ENCODE measurements at places on chromosomes 7 and 10. TPM values are rescaled to one million over a fixed set of nuclear protein-coding genes. Genes with fewer than 3 reads are reported as not detected.

DNA sequence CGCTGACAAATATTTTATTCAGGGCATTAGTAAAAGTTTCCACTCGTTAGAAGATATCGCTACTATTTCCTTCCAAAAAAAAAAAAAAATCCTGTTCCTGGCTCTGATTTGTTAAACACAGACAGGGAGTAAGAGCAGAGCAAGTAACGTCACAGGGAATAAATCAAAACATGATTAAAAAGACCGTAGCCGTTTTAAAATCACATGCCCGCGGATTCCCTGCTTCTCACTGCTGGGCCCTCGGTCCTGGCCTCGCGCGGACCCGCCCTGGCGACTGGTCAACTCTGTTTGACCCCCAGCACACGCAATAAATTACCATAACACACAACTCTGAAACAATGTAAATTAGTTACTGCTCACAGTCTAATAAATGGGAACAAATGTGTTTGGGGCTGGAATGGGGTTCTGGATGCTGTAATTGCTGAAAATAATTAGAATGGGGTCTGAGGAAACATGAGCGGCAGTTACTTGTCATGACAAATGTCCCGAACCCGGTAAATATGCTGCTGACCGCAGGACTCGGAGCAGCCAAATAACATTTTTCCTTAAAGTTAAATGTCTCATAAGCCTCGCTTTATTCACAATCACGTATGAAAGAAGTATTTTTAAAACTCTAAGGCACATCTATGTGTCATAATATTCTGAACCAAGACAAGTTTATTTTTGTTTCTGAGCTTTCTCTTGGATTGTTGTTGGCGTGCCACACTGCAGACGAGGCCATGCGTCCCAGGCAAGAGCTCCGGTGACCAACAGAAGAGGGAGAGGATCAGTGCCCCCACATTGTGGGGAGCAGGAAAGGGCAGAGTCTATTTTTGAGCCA, 17.9 kb downstream of the EBF3 start:
- H3K4me3 ChIP-seq, result no peak overlapping the region
- H3K4me1 ChIP-seq, result no peaks in the 10 kb centered on the region
- no peak for DNase-seq
- peaks cover 27% of the 10 kb centered on the region for H3K27me3 ChIP-seq
- no peak overlapping the region for H3K27ac ChIP-seq

GRCh38 chr10:112650588-112651030, 203.6 kb downstream of the VTI1A start:
- no peaks in the 10 kb centered on the region for H3K36me3 ChIP-seq
- no peak for DNase-seq
- H3K4me3 ChIP-seq, result no peak overlapping the region
- H3K27me3 ChIP-seq, result no peaks in the 10 kb centered on the region

- H3K4me1 ChIP-seq, result no peaks in the 10 kb centered on the region
- no peak overlapping the region for H3K27ac ChIP-seq
- H3K36me3 ChIP-seq, result no peaks in the 10 kb centered on the region
- no peak for DNase-seq
- H3K27me3 ChIP-seq, result no peaks in the 10 kb centered on the region
These were observed 183.2 kb upstream of the POT1 start for GRCh38 chr7:125112850-125113249.

DNA sequence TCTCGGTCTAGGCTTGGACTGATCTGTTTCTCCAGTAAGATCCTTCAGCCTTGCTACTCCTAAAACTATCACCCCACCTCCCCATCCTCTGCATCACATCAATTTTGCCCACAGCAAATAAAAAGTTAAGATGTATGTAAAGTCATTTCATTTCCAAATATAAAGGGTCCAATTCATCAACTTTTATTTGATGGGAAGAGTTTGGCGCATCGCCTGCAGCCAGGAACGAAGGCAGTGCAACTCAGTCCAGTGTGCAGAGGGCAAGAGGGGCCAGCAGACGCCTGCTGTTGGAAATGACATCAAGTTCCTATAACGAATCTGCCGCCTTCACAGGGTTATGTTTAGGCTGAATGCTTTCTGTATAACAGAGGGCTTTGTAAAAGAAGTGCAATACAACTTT, 97.0 kb downstream of the SVIL start:
- peaks cover 29% of the 10 kb centered on the region for H3K36me3 ChIP-seq
- peaks cover 29% of the 10 kb centered on the region for H3K4me1 ChIP-seq
- no peak for DNase-seq

DNA sequence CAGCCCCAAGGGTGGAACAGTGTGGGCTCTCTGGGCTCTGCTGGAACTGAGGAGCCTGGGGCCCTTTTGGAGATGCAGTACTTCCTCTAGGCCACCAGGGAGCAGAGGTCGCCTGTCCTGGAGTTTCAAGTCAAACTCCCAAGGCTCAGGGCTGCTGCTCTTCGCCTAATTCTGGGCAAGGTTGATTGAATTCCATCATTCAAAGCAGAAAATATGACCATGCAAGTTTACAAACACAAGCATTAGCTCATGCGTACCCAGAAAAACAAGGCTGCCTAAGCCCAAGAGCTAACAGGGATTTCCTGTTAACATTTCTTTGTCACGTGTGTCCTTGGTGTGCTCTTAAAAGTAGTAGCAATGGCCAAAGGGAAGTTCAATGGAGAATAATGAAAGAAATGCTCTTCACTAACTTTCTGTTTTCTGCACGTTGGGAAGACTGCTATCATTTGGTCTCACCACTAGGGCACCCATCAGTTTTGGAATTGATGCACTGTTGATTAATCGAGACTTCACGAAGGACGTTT, 20.1 kb downstream of the LDB3 start:
- no peak overlapping the region for H3K27ac ChIP-seq
- H3K36me3 ChIP-seq, result no peaks in the 10 kb centered on the region
- DNase-seq, result peak; percentile 61
- peak overlapping the region; percentile 0 for H3K4me3 ChIP-seq
- H3K4me1 ChIP-seq, result peaks cover 19% of the 10 kb centered on the region
- no peaks in the 10 kb centered on the region for H3K27me3 ChIP-seq

DNA sequence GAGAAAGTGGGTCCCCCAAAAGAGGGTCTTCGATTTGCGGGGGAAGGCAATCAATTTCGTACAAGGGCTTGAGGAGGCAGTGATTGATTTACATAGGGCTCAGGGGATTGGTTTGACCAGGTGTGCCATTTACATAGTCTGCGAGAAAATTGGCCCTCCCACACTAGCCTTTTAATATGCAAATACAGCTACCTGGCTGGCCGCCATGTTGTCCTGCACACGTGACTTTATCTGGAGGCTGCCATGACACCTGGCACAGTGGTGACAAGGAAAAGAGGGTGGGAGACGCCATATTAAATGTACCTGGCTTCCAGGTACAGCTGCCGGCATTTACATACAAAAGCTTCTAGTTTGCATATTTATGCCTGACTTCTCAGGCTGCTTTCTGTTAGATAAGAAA, 1577.2 kb upstream of the LRRTM3 start:
- no peaks in the 10 kb centered on the region for H3K36me3 ChIP-seq
- H3K4me1 ChIP-seq, result no peaks in the 10 kb centered on the region
- H3K4me3 ChIP-seq, result no peak overlapping the region
- no peaks in the 10 kb centered on the region for H3K27me3 ChIP-seq
- H3K27ac ChIP-seq, result no peak overlapping the region

DNA sequence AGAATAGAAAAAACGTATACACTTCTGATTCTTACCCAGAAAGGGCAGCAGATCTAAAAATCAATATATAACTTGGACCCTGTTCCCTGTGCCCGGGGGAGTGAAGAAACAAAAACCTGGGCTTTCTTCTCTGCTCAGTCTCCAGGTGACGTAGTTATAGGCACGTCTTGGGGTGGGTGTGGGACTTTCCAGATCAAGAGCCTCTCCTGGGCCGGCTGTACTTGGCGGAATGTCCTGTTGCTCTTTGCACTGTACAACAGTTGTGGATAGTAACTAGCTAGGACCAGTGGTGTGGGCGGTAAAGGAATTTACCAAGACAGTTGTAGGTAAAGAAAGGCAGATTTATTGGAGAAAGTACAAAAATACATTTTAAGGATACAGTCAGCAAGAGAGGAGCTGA, 40.4 kb upstream of the STEAP4 start:
- H3K4me3 ChIP-seq, result no peak overlapping the region
- H3K36me3 ChIP-seq, result no peaks in the 10 kb centered on the region
- H3K4me1 ChIP-seq, result no peaks in the 10 kb centered on the region
- H3K27me3 ChIP-seq, result no peaks in the 10 kb centered on the region
- peak; percentile 66 for DNase-seq

DNA sequence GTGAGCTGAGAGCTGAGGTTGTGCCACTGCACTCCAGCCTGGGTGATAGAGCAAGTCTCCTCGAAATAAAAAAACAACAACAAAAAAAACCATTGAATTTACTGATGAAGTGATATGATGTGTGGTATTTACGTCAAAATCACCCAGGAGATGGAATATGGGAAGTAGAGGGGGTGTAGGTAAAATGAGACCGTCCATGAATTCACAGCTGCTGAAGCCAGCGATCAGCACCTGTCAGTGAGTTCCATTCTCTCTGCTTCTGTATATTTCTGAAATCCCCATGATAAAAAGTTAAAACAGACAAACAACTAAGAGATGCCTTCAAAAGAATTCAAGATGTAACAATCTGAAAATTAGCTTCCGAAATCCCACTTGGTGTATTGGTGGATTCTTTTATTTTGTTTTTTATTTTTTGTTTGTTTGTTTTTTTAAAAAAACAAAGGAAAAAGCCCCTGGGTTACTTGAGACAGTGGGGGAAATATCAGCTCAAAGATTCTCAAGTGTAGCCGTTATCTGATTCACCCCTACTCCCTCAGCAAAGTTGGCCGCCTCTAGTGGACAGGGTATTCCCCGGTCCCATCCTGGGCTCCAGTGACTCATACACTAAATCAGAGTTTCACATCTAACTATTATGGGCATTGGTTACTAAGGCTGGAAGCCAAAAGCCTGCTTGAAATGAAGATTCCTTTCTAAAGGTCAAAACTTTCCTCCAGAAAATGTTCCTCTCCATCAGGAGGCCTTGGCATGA, 76.4 kb downstream of the MAP3K8 start:
- no peaks in the 10 kb centered on the region for H3K27me3 ChIP-seq
- DNase-seq, result no peak
- H3K4me1 ChIP-seq, result peaks cover 32% of the 10 kb centered on the region
- H3K36me3 ChIP-seq, result no peaks in the 10 kb centered on the region
- peak overlapping the region; percentile 52 for H3K27ac ChIP-seq

- H3K4me3 ChIP-seq, result no peak overlapping the region
- no peak for DNase-seq
- H3K27me3 ChIP-seq, result no peaks in the 10 kb centered on the region
- no peaks in the 10 kb centered on the region for H3K36me3 ChIP-seq
- H3K27ac ChIP-seq, result peak overlapping the region; percentile 64
These were observed 11.7 kb downstream of the ADIRF start for GRCh38 chr10:86979977-86980448.

- H3K27me3 ChIP-seq, result no peaks in the 10 kb centered on the region
- no peak overlapping the region for H3K4me3 ChIP-seq
- no peaks in the 10 kb centered on the region for H3K4me1 ChIP-seq
- H3K27ac ChIP-seq, result no peak overlapping the region
These were observed 12.6 kb upstream of the SH2B2 start for GRCh38 chr7:102273749-102274712.

GRCh38 chr10:51394039-51394438, 305.4 kb downstream of the CSTF2T start:
- H3K4me3 ChIP-seq, result no peak overlapping the region
- H3K36me3 ChIP-seq, result no peaks in the 10 kb centered on the region
- H3K27ac ChIP-seq, result no peak overlapping the region

- no peak overlapping the region for H3K4me3 ChIP-seq
- no peaks in the 10 kb centered on the region for H3K36me3 ChIP-seq
- DNase-seq, result peak; percentile 68
- H3K27ac ChIP-seq, result peak overlapping the region; percentile 66
- H3K27me3 ChIP-seq, result no peaks in the 10 kb centered on the region
These were observed 101.8 kb upstream of the MKLN1 start for GRCh38 chr7:131225619-131226513.

DNA sequence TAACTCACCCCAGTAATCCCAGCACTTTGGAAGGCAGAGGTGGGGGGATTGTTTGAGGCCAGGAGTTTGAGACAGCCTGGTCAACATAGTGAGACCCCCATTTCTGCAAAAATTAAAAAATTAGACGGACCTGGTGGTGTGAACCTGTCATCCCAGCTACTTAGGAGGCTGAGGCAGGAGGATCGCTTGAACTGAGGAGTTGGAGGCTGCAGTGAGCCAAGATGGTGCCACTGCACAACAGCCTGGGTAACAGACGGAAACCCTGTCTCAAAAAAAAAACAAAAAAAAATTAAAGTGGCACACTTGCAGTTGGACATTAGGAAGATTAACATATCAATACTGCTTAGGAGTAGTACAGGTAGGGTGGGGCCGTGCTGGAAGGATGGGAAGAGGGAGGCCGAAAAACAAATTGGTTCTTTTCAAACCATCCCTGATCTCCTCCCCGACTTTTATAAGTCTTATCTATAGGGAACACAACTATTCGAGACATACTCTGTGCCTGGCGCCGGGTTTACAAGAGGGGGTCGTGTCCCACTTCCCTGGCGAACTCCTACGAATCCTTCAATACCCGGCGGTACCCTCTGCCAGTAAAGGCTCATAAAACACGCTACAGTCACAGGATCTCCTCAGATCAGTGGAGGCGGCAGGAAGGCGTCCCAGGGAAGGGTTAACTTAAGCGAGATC, 628 bp downstream of the TAF6 start:
- H3K4me3 ChIP-seq, result peak overlapping the region; percentile 80
- peaks cover 6% of the 10 kb centered on the region for H3K36me3 ChIP-seq
- H3K27ac ChIP-seq, result peak overlapping the region; percentile 93
- H3K27me3 ChIP-seq, result no peaks in the 10 kb centered on the region
- peaks cover 18% of the 10 kb centered on the region for H3K4me1 ChIP-seq
- DNase-seq, result no peak

DNA sequence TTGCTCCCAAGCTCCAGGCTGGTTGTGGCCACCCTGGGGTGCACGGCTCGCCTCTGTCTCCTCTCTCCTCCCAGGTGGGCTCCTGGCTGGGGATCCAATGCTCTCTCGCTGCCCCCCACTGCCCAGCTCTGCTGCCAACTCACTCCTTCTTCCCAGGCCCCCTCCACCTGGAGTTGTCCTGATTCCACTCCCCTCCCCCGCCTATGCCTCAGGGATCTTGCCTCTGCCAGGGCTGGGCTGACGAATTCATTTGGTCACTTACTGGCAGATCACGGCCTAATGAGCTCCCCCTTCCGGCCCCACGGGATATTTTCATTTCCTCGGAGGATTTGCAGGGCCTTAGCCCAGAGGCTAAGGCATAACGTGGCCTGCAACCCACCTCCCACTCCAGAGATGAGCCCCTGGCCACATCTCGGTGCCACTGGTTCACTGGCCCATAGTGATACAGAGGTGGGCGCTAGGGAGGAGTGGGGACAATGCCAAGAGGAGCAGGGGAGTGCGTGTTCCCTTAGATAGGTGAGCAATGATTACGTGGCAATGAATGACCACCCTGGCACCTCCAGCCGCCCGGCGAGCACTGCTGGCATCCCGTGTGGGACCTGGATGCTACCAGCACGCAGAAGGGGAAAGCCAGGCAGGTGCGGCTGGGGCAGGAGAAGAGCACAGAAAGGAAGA, 344.6 kb upstream of the SHH start:
- no peak for DNase-seq
- H3K4me3 ChIP-seq, result no peak overlapping the region
- H3K4me1 ChIP-seq, result no peaks in the 10 kb centered on the region
- no peaks in the 10 kb centered on the region for H3K27me3 ChIP-seq

The HELLS gene
- 2.7 TPM for total RNA-seq

The GATA3 gene
- total RNA-seq, result 4.6 TPM

The LRRC18 gene
- total RNA-seq, result 3.3 TPM

The PAPSS2 gene
- 137 TPM for total RNA-seq

The LIPM gene
- total RNA-seq, result not detected

The PTF1A gene
- not detected for total RNA-seq

The GTF2IRD2 gene
- 19.0 TPM for total RNA-seq

The ZNF786 gene
- 5.4 TPM for total RNA-seq
